Left ventricle myocardium inferior (tissue), 1 donor: ENCODE measurements at places on chromosomes 2 and 18. TPM values are rescaled to one million over a fixed set of nuclear protein-coding genes. Genes with fewer than 3 reads are reported as not detected.
A peak's percentile ranks its signal among the peaks of the same experiment; 100 is the strongest.

GRCh38 chr2:20540587-20541293, 93.9 kb downstream of the RHOB start:
- no peak for DNase-seq

The R3HDM1 gene
- total RNA-seq: 17.8 TPM

GRCh38 chr2:148483665-148484064, 160.9 kb upstream of the EPC2 start:
- no peak for DNase-seq

DNA sequence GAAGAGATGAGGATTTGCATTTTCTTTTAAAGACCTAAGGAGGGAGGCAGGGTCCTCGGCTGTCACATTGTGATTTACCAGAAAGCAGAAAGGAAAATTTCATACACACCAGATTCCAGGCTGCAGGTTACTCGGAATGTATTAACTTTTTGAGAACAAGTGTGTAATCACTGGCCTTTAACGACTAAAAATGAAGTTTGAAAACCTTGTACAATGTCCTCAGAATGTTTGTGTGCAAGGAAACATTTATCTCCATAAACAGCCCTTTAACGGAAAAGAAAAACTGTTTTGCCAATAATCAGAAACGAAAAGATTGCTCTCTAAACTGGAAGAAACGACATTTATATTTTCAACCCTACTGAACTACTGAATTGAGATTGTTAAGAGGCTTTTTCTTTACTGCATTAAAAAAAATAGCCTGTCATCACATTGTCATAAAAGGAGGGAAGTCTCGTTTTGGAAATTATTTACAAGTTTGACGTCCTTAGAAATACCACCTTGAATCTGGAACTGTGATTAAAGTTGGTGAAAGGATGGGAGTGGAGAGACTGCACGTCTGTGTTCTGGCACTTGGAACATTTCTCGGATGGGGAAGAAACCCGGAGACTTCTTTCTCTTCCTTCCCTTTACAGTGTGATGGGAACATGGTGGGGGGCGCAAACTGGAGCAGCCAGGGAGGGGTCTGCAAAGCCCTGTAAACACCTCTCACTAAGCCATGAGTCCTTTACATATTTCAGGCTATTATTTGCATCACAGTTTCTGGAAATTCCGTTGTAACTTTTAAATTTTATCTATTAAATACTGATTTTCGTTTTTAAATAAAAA, 134.1 kb upstream of the SIX3 start:
- no peak for DNase-seq

- no peak for DNase-seq
Observed at GRCh38 chr2:179538406-179539123, 273.9 kb upstream of the SESTD1 start.

- no peak for DNase-seq
Observed at GRCh38 chr18:55906536-55906935, 318.5 kb upstream of the TCF4 start.

DNA sequence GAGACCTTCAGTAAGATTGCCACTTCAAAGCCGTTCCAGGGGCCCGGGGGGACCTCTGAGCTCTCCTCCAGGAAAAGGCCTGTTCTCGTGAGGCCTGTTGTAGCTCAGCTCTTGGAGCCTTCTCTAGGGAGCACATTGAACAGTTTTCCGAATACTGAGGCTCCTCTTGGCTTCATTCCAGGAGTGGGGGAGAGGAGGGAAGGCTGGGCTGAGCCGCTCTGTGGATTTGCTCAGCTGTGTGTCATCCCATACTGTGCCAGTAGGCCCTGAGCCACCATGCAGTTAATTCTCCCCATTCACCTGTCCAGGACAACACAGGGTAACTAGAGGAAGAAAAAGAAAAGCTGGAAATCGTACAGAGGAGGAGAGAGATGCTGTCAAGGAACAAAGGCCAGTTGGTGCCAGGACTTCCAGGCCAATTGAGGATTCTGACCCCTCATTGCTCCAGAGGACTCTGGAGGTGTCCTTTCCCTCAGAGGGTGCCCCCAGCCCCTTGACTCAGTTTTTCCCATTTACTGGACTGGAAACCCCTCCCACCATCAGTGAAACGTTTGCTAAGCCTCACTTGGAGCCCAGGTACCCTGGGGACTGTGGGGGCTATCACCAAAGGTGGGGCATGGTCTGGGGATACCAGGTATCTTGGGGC, 41.4 kb downstream of the HS1BP3 start:
- DNase-seq: peak; percentile 30

DNA sequence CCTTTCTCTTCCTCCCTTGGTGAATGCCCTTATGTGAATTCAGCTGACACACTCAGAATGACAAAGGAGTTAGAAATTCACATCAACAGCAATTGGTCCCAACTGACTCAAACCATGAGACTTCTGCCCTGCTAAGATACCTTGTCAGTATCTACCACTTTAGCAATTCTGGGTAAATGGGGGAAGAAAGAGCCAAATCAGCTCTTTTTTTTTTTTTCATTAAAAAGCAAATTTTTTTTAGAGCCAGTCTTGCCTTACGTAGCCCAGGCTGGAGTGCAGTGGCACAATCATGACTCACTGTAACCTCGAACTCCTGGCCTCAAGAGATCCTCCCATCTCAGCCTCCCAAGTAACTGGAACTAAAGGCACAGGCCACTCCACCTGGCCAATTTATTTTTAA, 1.7 kb upstream of the PPP4R1 start:
- DNase-seq: no peak

The GALNT3 gene
- total RNA-seq: 0.08 TPM

The LAMA1 gene
- total RNA-seq: not detected

The UGT1A5 gene
- not detected for total RNA-seq

The ALLC gene
- total RNA-seq: not detected

DNA sequence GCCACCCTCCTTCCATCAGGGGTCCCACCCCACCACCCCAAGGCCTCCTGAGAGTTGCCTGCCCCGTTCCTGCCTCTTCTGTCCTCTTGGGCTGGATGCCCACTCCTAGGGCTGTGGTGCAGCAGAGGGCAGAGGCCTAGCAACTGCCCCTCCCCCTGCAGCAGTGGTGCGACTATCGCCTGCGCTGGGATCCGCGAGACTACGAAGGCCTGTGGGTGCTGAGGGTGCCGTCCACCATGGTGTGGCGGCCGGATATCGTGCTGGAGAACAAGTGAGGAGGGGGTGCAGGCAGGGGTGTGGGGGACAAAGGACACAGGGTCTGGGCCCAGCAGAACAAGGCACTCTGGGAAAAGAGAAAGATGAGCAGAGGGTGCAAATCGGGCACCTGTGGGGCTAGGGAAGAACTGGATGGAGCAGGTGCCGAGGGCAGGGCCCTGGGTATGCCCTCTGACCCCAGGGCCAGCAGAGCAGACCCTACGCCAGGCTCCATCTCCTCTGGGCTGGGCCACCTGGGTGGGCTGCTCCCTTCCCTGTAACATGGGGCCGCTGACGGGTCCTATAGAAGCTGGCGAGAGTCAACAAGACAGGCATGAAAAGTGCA, 1.0 kb downstream of the CHRNG start:
- DNase-seq: peak; percentile 1

DNA sequence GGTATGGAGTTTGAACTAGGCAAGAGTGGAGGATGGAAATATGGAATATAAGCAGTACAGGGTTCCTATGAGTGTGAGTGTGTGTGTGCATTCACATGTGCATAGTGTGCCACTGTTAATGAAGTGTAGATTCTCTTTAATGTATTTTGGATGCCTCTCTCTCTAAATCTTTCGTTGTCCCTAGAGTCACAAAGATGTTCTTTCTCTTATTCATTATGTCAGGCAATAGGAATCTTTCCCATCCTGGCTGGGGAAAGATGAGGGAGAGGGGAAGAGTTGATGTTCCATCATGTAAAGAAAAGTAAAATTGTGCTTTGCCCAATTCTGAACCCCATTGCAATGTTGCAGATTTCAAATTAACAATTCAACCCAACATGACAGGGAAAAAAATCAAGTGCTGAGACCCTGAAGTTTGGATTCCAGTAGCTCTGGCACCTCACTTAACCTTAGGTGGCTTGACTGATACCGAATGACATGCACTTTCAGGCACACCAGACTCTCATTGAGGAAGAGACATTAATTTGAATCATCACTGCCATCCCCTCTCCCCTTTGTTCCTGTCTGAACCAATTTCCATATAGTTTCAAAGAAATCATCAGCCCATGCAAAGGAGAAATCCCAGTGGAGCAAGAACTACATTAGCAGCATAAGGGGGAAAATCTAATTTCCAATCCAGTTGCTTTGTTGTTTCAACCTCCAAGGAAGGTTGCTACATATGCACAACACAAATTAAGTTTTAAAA, 28.0 kb downstream of the KLF7 start:
- DNase-seq: no peak

DNA sequence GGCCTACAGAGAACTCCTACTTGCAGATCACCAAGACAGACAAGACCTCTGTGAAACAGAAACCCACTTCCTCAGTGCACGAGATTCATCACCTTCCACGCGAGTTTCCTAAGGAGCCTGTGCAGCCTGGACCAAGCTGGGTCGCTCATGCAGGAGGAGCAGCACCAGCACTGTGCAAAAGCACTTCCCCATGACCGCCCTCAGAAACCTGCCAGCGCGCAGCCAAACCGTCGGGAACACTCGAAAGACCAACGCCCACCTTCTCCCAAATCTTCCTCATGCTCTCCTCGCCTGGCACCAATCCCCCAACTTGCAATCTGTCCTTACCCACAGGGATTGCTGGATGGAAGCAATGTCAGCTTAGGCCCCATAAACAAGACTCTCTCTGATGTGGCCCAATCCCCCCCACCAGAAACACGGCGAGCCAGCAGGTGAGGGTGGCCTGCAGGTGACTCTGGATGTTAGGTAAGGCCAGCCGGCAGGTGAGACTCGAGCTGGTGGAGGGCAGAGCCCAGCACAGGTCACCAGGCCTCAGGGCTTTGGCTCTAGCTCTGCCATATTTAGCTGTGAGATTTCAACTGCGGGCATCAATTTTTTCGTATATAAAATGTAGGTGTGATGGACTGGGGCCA, 69.4 kb downstream of the PXDN start:
- no peak for DNase-seq

DNA sequence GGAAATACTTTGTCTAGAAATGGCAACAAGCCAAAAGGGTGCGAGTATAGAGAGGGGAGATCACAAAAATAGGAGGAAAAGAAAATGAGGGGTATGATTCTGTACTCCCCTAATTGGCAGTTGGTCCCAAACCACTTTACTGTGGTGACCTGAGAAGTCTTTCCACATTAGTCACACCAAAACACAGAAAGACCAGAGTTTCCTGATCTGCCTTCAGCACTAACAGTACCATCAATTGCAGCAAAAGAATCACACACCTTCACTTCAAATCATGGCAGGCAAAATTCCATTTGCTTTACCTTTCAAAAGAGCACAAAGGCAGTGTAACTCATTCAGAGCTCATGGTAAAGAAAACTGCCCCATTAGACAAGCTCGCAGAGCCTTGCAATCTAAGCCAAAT, 86.8 kb downstream of the ALK start:
- DNase-seq: no peak

GRCh38 chr2:197647961-197648690, 27.3 kb downstream of the RFTN2 start:
- DNase-seq: no peak

The PSTPIP2 gene
- 1.8 TPM for total RNA-seq

DNA sequence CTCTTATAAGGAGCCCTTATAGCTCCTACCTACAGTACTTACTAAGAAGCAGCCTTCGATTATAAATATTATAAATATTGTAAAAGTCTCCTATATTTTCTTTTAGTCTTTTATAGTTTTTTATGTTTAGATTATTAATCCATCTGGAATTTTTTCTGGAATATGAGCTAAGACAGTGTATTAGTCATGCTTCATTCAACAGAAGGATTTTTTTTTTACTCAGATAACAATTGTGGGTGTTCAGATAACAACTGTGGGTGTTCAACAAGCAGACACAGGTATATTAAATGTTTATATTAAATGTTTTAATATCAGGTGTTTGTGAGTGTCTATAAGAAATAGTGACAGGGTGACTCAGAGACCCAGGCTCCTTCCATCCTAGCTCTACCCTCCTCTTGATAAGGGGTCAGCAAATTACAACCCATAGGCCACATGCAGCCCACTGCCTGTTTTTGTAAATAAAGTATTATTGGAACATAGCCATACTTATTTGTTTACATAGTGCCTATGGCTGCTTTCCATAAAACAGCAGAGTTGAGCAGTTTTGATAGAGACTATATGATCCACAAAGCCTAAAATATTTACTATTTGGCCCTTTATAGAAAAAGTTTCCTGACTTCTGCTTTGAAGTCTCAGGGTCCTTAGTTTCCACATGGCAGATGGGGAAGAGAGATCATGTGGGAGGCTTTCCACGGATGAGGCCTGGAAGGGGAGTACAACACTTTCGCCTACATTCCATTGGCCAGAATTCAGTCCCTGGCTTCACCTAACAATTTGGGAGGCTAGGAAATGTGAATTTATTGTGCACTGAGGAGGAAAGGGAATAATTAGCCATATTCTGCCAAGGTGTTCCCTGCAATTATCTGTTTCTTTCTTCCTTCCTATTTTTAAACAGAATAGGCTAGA, 4.3 kb upstream of the SPATS2L start:
- DNase-seq: no peak

DNA sequence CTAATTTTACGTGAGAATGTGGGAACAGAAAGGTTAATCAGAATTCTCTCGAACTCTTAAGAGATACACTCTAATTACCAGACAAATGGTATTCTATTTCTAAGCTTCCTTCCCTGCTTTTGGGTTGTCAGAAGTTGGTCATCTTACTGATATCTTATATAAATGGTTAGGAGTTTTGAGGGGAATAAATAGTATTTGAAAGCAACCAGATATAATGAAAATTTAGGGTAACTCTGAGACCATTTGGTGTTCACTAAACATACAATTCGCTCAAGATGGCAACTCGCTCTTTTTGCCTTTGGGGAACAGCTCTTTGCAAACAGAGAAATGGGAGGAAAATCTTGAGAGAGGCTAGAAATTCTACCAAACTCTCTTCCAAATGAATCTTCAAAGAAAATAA, 250.9 kb downstream of the TCF4 start:
- DNase-seq: no peak

The DAPL1 gene
- not detected for total RNA-seq

The CFAP53 gene
- total RNA-seq: 0.16 TPM

GRCh38 chr2:240358821-240359397, 76.6 kb upstream of the GPC1 start:
- DNase-seq: no peak

The B4GALT6 gene
- total RNA-seq: 5.3 TPM

The TANC1 gene
- 59.7 TPM for total RNA-seq

GRCh38 chr2:83613178-83613577, 845.9 kb downstream of the SUCLG1 start:
- no peak for DNase-seq

- no peak for DNase-seq
Observed at GRCh38 chr18:50820901-50821520, 1.2 kb upstream of the MRO start.

DNA sequence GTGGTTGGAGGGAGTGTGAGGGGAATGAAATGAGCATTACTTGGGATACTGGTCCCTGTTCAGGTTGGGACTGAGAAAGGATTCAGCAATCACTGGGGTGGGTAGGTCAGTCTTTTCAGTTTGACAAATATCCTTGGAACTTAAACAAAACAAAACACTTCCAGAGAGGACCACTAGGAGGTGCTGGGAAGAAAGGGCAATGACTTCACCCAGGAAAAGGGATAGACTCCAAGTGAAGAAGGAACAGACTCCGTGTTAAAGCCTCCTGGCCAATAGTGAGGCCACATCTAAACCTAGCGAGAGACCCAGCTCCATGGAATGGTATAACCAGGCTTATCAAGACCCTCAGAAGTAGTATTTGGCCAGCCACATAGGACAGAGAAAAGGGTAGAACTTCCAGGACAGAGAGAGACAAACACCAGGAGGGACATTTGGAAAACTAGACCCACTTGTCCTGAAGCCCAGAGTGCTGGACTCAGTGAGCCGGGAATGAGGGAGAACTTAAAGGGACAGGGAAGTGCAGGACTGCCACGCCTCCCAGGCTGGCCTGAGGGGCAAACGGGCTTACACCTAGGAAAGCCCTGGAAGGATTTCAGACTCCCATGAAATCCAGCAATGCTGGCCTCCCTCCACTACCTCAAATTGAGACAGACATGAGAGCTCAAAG, 19.6 kb upstream of the KCNG3 start:
- no peak for DNase-seq
